ENCODE measurements at places on chromosomes 6 and 20.

DNA sequence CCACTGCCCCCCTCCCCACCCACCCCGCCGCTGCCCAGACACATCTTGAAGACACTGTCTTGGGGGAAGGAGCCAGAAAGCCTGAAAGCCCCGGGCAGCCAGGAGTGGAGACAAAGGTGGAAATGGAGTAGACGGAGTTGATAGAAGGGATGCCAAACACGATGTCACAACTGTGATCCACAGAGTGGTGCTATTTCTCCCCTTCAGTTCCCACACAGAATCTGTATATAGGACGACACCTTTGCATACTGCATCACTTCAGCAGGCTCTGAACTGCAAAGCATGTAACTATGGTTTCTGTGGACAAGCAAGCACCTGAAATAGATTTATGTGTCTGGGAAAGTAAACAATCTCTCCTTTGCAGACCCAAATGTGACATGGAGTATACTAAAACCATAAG, 56.4 kb upstream of the F13A1 start:
- DNase-seq = no peak

DNA sequence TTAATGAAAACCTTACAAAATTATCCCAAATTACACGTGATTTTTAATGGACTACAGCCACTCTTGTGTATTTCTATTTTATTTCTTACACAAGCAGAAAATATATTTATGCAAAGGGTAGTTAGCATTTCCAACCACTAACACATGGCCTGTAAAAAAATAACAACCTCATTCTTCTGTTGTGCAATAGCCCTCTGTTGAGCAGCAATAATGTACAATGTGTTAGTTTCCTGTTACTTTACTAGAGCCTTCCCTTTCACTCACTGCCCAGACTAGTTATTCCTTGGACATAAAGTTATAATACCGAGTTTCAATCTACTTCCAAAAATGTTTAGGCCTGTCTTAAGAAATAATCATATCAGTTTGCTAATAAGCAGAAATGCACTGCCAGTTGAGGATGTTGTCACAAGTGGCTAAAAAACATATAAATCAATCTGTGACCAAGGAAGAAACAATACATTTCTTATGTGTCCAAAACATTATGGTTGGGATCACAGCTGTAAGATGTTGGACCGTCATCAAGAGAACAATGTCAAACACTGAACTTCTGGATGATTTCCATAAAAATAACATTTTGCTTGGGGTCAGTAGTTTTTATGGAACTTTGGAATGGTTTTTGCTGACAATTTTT, 73.6 kb upstream of the RNF146 start:
- DNase-seq = peak; percentile 85

DNA sequence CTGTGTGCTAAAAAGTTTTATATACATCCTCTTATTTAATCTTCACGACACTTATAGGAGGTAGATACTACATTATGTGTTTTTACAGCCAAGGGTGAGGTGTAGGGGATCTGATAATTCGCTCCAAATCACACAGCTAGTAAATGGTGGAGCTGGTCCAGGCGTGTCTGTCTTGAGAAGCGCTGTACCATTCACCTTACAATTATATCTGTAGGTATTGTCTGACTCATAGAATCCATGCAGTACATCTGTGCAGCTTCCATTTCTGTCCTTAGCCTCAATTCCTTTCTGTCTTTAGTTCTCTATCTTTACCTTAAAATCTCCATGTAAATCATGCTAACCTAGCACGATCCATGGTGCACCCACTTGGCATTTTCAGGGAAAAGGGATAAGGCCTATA, 120.7 kb downstream of the CARMIL1 start:
- DNase-seq = no peak

- DNase-seq = no peak
These were observed 128.4 kb downstream of the KLHL32 start for GRCh38 chr6:97052896-97053295.

DNA sequence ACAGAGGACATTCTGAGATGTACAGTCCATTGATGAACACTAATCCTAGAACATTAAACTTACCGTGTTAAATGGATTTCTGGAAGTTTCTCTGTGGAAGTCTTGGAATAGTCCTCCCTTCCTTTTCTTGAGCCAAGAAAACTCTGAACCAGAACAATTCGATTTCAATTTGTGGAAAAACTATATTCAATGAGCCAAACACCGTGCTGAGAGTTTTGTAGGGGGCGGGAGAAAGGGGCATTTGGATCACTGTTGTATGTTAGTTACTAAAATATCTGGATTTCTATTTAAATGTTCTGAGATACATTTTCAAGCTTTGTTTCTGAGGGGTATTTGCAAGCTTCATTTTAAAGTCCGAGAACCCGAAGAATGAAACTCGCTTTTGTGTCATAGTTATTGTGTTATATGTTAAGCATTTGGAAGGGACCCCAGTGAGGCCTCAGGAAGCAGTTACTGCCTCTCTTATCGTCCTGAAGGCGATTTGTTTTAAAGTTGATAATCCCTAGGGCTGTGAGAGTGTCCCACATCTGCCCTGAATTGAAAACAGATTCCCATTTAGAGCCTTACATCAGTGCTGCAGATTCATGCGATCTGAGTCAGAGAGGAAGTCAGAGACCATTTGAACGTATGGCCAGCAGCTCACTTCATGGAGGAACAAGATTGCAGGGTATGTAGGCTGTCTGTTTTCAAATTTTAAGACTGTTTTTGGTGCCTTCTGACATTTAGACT, 70.8 kb upstream of the SASH1 start:
- peak; percentile 92 for DNase-seq

GRCh38 chr6:34238585-34239499, 2.2 kb downstream of the HMGA1 start:
- DNase-seq = no peak

- no peak for DNase-seq
These were observed 420 bp downstream of the CENPQ start for GRCh38 chr6:49463612-49463967.

GRCh38 chr6:29516108-29516507, 28.4 kb upstream of the MAS1L start:
- peak; percentile 7 for DNase-seq

DNA sequence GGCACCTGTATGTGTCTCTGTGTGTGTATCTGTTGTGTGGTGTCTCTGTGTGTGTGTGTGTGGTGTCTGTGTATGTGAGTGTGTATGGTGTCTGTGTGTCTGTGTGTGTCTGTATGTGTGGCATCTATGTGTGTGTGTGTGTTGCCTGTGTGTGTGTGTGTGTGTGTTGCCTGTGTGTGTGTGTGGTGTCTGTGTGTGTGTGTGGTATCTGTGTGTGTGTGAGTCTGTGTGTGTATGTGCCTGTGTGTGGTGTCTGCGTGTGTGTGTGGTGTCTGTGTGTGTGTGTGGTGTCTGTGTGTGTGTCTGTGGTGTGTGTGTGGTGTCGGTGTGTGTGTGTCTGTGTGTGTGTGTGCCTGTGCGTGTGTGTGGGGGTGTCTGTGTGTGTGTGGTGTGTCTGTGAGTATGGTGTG, 31.7 kb upstream of the VEGFA start:
- DNase-seq = no peak

GRCh38 chr6:142975365-142975764, 30.4 kb upstream of the HIVEP2 start:
- no peak for DNase-seq

- DNase-seq = no peak
These were observed 3.3 kb downstream of the TDRD6 start for GRCh38 chr6:46690911-46691451.

GRCh38 chr6:57147955-57148858, 23.9 kb upstream of the BAG2 start:
- no peak for DNase-seq

DNA sequence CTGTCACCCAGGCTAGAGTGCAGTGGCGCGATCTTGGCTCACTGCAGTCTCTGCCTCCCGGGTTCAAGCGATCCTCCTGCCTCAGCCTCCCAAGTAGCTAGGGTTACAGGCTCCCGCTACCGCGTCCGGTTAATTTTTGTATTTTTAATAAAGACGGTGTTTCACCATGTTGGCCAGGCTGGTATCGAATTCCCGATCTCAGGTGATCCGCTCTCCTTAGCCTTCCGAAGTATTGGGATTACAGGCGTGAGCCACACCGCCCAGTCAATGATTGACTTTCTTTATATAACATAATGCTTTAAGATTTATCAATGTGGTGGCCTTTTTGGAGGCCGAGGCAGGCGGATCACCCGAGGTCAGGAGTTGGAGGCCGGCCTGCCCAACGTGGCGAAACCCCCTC, 7.8 kb upstream of the ABT1 start:
- DNase-seq = no peak

DNA sequence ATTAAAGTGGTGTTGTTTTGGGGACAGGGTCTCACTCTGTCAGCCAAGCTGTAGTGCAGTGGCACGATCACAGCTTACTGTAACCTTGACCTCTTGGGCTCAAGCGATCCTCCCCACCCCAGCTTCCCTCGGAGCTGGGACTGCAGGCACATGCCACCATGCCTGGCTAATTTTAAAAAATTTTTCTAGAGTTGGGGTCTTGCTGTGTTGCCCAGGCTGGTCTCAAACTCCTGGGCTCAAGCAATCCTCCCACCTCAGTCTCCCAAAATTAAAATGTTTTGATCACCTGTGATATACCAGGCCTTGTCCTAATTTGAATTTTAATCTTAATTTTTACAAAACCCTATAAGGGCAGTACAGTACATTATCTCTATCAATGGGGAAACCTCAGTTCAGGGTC, 25.5 kb downstream of the ACOT13 start:
- no peak for DNase-seq

- DNase-seq = no peak
These were observed 422 bp downstream of the NCR3 start for GRCh38 chr6:31592396-31592771.

DNA sequence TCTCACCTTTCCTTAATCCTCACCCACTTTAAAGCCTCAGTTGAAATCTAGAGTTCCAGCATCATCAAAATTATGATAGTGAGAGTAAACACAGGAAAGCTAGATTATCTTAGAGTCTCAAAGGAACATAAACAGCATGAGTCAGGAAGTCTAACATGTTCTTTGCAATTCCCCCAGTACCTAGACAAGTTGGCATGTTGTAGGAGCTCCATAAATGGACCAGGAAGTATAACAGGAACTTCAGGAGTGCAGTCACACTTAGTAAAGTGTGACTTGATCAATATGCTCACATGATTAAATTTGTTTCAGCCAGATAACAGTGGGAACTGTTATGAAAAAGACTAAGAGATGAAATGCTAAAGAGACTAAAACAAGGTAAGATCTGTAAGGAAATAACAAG, 834.4 kb downstream of the EYS start:
- no peak for DNase-seq

- DNase-seq = peak; percentile 63
These were observed 2.5 kb upstream of the BHLHE23 start for GRCh38 chr20:63009045-63009961.

GRCh38 chr6:157558487-157559200, 177.7 kb downstream of the ZDHHC14 start:
- no peak for DNase-seq

GRCh38 chr6:36607683-36608386, 13.7 kb downstream of the SRSF3 start:
- no peak for DNase-seq

DNA sequence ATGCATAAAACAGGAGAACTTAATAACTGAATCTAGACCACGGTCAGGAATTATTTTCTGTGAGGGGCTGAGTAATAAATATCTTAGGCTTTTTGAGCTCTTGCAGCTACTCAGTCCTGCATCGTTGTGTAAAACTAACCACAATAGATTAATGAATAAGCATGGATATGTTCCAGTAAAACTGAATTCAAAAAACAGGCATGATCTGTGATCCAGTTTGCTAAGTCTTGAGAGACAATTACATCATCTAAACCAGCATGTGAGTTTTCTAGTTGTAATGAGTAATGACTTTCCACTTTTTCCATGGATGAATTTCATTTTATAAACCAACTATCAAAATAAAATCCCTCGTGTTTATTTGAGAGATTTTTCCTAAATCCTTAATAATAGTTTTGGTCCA, 336.8 kb downstream of the RFPL4B start:
- peak; percentile 91 for DNase-seq

Data from fibroblast of pulmonary artery (primary cell).